GM04504 (cell line): ENCODE measurements at places on chromosomes 2 and 18.

GRCh38 chr18:58886864-58887612 is 22.4 kb downstream of the ZNF532 start:
- DNase-seq, result no peak

- no peak for DNase-seq
Observed at GRCh38 chr18:45023519-45023918, 342.8 kb downstream of the SETBP1 start.

- peak; percentile 37 for DNase-seq
Observed at GRCh38 chr2:180122874-180123273, 115.8 kb upstream of the CWC22 start.

DNA sequence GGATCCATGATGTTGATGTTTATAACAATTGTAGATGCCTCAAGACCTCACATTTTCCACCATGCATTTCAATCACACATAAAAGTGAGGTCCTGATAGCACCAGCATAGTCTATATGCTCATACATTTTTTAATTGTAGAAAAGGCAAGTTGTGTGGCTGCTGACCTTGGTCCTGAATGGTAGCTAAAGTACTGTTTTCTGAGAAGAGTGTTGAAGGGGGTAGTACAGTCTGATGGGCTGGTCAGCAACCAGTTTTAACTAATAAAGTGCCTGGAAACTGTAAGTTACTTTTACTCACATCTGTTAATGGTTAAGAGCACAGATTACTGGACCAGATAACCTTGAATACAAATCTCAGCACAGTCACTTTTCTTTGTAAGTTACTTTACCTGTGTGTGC is 15.9 kb downstream of the ZNF638 start:
- DNase-seq, result no peak

DNA sequence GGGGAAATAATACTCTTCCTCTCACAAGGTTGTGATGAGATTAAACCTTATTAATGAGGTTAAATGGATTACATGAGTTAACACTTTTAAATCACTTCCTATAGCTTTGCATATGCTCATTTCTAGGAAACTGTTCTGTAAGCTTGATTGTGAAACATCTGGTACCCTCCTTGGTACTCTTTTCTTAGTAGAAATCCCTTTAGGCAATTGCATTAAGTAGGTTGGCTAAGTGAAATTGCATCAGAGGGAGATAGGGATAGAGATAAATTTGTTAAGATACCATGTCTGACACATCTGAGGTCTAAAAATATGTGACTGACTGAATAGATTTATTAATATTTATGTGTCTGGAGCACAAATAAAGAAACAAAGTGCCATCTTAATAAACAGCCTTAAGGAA is 275.9 kb upstream of the MAP2 start:
- DNase-seq, result no peak

DNA sequence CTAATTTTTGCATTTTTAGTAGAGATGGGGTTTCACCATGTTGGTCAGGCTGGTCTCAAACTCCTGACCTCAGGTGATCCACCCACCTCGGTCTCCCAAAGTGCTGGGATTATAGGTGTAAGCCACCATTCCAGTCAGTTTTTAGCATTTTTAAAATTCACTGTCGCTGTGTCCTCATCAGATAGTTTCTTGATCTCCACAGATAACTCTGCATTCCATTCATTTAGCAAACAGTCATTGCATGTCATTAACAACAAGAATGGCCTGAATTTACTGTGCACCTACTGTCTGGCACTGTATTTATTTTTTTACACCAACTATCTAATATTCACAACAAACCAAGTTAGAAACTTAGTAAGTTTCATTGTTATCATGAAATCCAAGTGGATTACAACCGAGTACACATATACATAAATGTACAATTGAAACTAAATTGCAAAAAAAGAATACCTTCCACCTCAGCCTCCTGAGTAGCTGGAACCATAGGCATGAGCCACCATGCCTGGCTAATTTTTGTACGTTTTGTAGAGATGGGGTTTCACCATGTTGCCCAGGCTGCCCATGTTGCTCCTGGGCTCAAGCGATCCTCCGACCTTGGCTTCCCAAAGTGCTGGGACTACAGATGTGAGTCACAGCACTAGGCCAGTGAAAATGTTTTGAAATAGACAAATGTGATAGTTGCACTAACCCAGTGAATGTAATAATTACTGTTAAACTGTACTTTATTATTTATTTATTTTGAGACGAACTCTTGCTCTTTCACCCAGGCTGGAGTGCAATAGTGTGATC is 4.3 kb downstream of the MCEE start:
- DNase-seq, result no peak

GRCh38 chr2:84942166-84942565 is 28.8 kb upstream of the KCMF1 start:
- no peak for DNase-seq

- DNase-seq, result no peak
Observed at GRCh38 chr2:7838669-7839068, 843.2 kb upstream of the ID2 start.
